ENCODE measurements at places on chromosomes 12 and 14.

GRCh38 chr14:51023964-51024363 lies 70.9 kb downstream of the TRIM9 start:
- DNase-seq = no peak

DNA sequence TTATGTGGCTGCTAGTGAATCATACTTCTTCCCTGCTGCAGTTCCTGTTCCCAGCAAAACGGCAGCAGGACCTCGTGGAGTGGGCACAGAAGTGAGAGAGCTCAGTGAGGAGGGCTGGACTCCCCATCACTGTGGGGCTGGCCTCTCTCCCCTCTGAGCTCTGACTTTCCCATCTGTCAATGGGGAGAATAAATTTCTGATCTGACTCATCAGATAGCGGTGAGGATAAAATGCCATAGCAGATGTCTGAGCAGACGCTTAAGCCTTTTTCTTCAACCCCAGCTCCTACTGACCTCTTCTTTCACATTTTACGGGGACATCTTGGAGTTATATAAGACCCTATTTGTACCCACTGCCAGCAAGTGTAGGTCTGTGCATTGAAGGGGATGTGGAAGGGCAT lies 116.6 kb downstream of the CRACR2A start:
- no peak for DNase-seq

DNA sequence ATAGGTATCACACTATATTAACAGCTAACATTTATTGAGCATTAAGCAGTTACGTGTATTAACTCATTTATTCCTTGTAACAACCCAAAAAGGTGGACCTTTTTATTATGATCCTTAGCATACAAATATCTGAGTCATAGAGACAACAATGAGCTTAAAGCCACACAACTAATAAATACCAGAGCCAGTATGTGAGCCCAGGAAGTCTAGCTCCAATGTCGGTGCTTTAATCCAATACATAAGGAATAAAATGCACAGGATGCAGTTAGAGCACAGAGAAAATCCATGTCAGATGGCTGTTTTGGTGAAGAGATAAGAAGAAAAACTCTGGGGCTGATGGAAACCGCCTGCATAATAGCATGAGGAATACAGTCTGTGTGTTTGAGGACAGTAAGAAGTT lies 888.6 kb downstream of the TMTC2 start:
- no peak for DNase-seq

DNA sequence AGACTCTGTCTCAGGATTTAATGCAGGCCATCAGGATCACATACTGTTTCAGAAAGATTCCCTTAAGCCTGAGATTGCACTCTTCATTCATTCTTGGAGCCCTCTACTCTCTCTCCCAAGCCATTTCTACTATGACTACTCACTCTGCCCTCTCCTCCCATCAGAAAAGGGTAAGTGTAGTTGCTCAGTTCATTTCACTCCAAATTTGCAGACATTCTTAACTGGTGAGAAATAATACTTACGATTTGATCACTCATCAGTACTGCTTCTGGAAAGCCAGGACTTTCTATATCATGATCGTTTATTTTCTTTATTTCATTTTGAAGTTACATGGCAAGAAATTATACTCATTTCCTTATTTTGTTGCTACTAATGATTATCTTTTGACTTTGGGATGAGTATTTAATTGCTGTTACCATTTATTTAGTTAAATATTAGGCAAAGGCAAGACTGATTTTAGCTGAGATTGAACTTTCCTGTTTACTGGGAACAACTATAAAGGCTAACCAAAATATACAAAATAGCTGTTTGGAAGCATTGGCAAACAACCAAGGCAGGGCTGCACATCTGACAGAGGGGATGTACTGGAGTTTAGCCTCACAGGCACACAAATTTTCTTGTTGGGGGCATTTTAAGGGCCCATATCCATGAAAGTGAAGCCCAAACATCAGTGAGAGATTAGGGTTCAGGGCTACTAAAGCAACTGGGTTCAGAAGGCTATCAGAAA lies 4.1 kb upstream of the RERG start:
- no peak for DNase-seq

- no peak for DNase-seq
Measured at GRCh38 chr12:67152451-67152850, 116.7 kb upstream of the CAND1 start.

DNA sequence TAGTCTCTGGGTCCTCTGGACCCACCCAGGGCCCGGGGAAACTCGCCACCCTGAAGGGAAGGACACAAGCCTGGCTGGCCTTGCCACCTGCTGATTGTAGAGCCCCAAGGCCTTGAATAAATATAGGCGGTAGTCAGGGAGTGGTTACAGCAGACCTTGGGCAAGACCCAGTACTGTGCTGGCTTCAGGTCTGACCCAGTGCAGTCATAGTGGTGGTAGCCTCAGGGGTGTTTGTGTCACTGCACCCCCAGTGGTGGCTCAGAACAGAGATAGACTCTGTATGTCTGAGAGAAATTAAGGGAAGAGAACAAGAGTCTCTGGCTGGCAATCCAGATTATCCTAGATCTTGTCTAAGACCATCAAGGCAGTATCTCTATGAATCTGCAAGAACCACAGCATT lies 63.5 kb downstream of the MAPKAPK5 start:
- DNase-seq = no peak

- no peak for DNase-seq
Measured at GRCh38 chr12:92739113-92739512, 36.3 kb downstream of the PLEKHG7 start.

DNA sequence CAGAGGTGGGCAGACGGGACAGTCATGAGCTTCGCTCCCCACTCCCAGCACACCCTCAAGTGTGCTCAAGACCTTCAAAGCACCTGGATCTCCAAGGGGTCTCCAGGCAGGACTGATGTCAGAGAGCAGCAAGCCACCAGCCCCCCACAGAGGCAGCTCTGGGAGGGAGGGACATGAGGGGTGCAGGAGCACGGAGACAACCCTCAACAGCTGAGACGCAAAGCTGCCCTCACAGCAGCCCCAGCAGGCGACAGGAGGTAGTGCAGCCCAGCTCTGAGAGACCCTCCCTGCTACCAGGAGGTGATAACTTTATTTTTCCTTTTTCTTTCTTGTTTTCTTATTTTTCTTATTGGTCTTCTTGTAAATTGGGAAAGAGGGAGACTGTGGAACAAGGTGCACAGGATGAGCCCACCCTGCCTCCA lies 17.9 kb downstream of the SIVA1 start:
- no peak for DNase-seq

DNA sequence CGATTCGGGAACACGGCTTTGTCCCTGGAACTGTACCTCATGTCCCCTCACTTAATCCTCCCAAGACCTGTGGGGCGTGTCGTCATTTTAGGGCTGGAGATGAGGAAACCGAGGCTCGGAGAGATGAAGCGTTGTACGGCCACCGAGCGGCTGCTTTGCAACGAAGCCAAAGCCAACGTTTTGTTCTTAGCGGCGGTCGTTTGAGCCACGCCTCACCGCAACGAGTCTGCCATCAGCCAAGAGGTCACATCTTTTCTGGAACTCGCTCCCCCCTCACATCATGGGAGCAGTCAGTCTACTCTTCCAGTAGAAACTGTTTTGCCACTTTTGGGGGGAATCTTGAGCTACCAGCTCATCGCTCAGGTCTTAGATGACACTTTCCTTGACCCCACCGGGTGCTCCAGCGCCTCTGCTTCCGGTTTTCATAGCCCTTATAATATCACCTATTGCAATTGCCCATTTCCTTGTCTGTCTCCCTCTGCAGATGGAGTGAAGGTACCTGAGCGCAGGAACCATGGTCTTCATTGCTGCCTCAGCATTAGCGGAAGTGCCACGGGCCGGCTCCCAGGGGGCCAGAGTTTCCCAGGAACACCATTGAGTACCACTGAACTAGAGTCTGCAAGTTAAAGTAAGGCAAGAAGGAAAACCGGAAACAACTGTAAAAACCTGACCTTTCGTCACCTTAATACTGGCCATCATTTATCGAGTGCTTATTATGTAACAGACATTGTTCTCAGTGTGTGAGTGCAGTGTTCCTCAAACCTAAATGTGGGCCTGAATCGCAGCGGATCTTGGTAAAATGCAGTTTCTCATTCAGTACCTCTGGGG lies 19.6 kb downstream of the NINJ2 start:
- no peak for DNase-seq

DNA sequence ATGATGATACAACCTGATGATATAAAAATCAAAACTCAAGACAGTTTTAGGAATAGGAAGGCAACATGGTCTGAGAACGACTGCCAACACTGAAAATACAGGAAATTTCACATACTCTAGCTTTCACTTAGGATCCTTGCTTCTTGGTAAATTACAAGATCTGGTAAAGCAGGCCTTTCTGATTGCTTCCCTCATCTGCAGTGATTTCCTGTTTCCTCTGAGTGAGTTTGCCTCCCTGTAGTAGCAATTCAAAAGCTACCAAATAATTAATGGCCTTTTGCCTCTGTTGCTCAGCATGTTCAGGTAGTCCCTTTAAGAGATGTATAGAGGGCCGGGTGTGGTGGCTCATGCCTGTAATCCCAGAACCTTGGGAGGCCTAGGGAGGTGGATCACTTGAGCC lies 2.0 kb upstream of the IRAK3 start:
- no peak for DNase-seq

GRCh38 chr14:82647088-82647810 lies 1113.6 kb upstream of the SEL1L start:
- DNase-seq = no peak

DNA sequence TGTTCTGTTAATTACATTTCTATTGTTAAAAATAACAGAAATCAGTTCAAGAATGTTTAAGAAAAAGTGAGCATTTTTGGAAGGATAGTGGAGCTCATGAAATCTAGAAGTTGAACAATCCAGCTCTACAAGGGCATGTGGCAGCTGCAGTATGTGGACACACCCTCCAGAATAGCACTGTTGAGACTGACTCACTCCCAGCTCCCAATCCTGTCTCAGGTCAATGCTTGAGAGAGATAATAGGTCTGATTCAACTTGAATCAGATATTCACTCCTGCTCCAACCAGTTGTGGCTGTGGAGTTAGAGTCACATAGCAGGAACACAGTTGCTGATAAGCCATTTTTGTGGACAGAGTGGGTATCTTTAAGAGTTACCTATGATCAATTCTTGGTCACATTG lies 113.0 kb upstream of the NTF3 start:
- DNase-seq = no peak

DNA sequence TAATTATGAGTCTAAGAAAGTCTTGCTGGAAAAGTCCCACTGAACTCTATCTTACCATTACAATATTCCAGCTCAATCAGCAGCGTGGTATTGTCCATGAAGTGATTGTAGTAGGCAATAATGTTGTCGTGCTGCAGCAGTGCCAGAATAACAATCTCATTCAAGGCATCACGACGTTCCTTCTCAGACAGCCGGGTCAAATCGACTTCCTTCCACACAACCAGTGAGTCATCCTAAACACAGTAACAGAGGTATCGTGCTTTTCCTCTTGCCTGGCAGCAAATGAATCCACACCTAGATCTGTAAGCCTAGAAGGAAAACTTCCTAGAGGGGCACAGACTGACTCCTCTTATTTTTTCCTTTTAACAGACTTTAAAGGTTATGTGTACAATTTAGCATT lies 2.9 kb downstream of the NEK9 start:
- DNase-seq = peak; percentile 26

DNA sequence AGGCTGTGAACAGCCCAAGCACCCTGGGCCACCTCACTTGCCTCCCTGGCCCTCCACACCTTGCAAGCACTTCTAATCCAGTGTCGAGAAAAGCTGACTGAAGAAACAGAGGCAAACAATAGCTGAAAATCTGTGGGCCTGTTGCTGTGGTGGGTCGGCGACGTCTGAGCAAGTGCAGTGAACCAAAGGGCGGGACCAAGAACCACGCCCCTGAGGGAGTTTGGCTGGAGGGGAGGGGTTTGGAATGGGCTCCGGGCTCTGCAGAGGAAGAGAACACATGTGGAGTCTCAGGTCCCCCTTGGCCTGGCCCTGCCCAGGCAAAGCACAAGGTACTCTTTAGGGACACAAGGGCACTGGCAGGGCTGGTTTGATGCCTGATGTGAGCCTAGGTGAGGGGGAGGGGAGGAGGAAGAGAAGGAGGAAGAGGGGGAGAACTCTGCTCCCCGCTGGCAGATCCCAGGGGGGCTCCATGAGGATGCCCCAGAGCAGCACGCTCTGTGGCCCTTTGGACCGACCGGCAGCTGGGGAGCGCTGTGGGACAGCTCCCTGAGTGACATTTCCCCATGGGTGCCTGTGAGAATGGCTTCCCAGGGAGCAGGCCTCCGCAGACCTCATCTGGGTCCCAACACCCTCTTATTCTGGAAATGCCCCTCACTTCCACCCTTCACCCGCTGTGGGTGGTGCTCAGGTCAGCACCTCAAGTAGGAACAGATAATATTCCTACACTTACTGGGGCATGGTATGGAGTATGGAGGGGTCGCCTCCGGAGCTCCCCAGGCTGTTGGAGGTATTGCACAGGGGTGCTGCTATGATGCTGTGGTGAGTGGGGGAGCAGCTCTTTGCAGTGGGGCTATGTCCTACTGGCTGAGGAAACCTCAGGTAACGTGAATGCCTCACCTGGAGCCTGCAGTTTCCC lies 85.5 kb downstream of the CPSF2 start:
- no peak for DNase-seq

DNA sequence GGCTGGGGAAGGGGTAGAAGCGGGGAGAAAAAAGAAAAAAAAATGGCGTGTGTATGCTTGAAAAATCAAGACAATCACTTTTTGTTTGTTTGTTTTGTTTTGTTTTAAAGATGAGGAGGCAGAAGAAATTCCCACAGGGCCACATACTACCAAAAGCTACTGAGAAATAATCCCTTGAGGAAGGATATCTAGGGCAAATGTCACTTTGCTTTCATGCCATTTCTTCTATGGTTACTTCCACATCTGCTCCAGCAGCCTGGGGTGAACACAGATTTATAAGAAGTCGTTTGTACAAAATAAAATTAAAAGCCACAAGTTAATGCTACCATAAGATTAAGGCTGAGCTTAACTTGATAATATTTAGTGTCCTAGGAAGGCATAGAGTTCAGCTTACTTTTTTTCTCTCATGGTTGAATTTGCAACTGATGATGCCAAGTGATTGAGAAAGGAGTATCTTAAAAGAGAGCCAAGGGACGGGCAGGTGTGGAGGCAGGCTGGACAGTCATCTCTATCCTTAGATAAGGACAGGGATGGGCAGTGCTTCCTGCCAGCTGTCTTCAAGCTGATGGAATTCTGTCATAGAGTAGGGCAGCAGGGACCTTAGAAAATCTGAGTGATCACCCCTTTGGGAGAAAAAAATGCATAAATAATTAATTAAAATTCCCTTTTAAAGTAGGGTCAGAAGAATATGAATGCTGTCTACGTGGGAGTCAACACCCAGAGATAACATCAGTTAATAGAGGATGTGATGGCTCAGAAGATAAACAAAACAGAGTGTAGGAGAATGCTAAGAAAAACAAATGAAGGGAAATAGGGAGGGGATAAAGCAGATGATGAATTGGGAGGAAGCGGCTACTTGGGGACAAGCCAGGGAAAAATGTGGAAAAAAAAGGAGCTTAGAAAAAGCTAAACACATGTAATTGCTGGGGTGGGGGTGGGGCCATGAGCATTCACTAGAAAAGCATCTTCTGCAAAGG lies 57.1 kb downstream of the DYRK2 start:
- DNase-seq = no peak

DNA sequence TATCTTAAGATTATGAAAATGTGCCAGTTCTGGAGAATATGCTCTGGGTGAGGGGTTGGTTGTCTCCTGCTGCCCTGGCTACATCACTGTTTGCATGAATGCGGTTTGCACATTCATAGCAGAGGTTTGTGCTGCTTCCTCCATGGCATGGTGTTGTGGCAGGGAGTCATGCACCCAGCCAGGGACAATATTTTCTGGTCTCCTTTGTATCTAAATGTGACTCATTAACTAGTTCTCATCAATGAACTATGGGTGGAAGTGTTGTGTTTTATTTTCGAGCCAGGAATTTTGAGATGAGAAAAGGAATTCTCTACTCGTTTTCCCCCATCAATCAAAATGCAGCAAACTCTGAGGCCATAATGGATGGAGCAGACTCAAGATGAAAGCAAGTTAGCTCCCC lies 527.3 kb downstream of the SNAPC1 start:
- no peak for DNase-seq
